ENCODE measurements at places on chromosomes 3 and 15.

DNA sequence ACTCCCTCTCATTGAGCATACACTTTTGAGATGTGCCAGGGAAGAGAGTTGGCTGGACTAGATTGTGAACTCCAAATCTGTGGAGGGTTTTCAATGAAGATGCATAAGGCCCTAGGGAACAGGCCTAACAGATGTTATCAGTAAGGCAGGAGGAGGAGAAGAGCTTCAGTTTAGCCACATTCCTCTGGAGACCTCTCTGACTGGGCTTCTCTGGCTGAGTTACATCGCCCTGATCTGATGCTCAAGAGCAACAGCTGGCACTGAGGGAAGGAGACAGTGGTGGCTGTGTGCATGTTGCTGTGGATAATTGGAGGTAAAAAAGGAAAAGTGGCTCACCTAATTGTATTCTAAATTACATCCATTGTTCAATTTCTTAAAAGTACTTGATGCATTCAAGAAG is 206.4 kb upstream of the CFAP20DC start:
- DNase-seq: no peak

DNA sequence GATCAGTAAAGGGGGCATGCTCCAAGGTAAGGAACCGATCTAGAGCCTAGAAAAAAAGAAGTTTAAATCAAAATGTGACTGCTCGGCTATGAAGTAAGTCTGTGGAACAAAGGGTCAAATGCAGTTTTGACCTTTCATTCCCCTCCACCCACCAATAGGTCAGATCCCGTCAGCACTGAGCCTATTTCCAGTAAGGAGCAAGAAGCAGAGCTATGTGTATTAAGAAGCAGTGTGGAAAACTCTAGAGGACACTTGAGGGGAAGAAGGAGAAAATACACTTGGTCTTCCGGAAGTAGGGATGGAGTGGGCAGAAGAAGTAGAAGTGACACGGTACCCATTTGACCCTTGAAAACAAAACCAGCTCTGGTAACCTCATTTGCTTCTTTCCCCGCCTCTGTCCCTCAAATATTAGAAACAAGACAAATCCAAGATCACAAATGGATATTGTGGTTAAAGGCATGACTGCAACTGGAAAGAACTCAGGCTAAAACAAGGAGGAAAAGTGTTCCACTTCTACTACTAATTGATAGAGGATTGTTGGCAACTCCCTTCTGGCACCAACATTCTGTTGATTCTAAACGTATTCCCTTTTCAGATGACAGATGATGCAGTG is 888.3 kb upstream of the NR2F2 start:
- DNase-seq: no peak

DNA sequence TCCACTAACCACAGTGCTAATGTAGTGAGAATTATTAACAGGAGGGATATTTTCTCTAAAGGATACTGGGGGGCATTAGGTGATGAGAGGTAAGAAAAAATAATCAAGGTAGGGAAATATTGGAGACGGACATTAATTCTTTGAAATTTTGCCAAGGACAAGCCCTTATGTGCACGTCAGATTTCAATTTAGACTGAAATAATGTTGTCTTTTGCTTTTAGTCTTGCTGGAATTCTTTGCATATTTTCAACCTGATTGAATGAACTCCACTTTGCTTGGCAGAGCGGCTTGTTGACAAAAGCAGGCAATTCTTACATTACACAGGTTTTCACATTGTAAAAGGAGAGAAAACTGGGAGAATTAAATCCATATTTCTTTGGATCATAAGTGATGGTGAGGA is 25.0 kb upstream of the C3orf52 start:
- no peak for DNase-seq

DNA sequence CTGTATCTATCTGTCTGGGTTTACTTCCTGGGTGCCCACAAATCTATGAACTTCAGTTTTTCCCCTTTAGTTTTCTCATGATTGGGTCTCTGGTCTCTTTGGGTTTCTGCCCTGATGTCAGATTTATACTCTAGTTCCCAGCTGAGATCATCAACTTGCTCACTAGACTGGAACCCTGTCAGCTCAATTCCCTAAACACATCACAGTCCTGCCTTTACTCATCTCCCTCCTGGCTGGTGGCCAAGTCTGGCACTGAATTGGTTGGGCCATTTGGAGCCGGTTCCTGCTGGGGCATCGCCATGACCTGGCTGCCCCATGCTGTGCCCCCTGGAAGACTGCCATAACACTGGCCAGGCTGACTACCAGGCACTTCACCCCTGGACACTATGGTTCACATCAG is 345.3 kb downstream of the CHST2 start:
- DNase-seq: no peak

DNA sequence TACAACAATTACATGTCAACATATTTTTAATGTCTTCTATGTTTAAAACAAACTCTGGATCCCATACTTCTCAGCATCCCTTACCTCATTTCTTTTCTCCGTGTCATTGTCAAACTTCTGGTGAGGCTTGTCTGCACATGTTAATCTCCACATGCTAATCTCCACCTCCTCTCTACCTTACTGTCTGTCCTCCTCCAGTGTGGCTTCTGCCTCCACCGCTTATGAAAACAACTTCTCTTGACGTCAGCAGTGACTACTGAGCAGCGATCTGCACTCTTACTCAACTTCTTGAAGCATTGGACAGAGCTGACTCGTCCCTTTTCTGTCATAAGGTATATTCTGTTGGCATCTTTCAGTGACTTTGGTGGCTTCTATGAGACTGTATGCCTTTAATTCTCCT is 338.2 kb upstream of the THRB start:
- no peak for DNase-seq

DNA sequence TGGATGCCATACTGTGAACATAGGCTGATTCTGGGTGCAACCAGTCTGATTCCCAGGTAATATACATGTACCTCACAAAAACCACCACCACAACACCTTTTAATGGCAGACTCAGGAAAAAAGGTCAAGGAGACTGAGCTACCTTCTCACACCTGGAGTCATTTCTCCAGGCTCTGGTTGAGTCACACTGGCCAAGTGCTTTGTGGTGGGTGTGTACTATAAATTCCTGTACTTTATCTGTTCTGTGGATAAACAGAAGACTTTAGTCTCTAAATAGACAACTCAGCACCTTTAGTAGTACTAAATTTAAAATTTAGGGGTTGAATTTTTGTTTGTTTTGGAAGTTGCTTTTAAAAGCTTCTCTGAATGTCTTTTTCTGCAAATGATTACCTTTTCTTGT is 46.7 kb downstream of the TOP2B start:
- no peak for DNase-seq

- no peak for DNase-seq
Measured at GRCh38 chr3:149016669-149017541, 25.6 kb downstream of the GYG1 start.

DNA sequence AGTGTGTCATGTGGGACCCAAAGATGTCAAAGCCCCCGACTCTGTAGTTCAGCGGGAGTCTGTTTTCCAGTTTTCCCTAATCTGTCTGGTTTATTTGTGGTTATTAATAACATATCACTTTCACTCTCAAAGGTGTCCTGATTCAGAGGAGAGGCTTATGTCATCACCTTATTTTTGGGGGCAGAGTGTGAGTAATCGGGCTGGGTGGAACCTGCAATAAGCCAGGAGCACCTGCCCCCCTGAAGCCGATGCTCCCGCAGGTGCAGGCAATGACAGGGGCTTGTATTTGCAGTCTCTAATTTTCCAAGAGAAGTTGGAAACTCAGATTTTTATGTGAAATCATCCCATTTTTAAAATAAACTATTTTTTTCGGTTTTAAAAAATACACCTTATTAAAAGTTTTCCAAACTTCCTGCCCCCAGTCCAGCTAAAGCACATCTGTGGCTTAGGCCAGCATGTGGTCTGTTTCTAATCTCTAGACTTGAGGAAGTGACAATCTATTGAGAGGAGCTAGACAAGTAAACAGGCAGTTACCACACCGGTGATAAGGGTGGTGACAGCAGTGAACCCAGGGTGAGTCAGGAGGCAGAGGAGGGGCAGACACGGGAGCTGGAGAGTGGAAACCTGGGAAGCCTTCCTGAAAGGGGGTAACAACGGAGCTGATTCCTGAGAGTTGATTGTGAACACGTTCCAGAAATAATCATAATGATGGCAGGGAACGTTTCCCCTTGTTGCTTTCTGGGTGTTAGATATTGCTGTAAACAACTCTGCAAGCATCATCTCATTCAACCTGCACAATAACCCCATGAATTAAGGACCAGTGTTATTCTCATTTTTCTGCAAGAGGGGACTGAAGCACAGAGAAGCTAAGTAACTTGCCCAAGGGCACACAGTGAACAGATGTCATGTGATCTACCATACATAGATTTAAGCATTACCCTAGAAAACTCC is 37.2 kb downstream of the BHLHE40 start:
- no peak for DNase-seq

GRCh38 chr15:36029606-36030210 is 483.7 kb upstream of the DPH6 start:
- DNase-seq: no peak

GRCh38 chr15:38002883-38003477 is 68.5 kb downstream of the TMCO5A start:
- no peak for DNase-seq

Measured in hypothalamus (tissue), 51 donors.